Lung microvascular endothelial cell (primary cell): ENCODE measurements at places on chromosomes 11 and 22.

DNA sequence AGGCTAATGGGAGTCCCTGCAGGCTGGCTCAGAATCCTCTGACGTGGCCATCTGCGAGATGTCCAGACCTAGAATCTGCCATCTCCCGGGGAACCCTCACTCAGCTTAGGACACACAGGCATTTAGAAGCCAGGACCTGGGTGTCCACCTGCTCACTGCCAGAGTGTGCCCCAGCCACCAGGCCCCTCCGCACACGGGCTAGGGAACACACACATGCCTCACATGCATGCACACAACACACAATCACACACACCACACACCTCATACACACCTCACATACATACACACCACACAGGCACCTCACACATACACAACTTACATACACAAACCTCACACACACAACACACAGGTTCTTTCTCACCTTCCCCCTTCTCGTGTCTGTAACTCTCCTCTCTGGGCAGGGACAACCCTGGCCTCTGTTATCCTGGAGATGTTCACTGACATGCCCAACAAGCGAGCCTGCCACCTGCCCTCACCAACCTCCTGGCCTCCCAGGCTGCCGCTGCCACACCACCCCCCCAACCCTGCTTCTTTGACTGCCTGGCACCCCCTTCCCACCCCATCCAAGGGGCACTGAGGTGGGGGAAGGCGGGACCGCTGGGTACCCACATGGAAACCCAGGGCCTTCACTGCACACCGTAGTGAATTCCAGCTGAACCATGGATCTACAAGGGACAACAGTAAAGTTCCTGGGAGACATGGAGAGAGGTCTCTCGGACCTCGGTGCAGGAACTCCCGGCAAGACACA lies 38.1 kb downstream of the GNB1L start:
- DNase-seq = no peak

DNA sequence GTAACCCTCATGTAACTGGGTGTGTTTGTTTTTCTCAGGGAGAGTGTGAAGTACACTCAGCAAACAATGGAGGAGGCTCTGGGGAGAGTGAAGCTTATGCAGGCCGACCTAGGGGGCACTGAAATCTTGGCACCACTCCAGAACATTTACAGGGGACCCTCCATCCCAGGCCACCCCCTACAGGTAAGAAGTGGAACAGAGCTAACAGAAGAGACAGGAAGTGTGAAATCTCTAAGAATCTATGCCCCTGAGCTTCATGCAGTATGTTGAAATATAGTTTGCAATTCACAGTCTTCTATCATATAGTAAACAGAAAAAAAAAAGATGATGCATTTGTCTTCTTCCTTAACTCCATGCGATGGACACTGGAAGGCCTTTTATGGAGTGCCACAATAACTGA lies 8.4 kb downstream of the VWA5A start:
- DNase-seq = no peak

- DNase-seq = no peak
Measured at GRCh38 chr22:33789690-33790253, 130.5 kb downstream of the LARGE1 start.

- no peak for DNase-seq
Measured at GRCh38 chr11:88508418-88508758, 170.9 kb upstream of the CTSC start.

GRCh38 chr11:91459840-91460239 lies 764.8 kb upstream of the FAT3 start:
- no peak for DNase-seq

DNA sequence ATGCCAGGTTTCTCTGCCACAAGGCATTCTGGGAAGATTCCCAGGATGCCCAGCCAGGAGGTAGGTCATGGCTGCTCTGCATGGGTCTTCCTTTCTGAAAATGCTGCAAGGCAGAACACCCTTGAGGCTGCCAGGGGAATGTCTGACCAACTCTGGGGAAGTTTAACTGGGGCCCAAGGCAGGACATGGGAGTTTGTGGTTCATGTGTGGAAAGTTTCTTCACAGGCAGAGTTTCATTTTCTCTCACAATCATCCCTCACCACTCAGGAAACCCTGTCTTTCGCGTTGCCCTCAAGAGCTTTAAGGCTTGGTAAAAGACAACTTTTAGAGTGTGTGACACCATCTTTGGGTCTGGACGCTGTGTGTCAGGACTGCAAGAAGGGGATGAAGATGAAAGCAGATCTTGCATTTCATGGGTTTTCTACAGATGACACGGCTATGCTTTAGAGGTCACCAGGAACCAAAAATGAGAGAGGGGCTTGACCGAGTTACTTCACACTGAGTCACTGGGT lies 133.5 kb downstream of the CD44 start:
- DNase-seq = no peak

GRCh38 chr22:50700387-50701075 lies 27.9 kb downstream of the SHANK3 start:
- peak; percentile 68 for DNase-seq

- no peak for DNase-seq
Measured at GRCh38 chr11:77505956-77506355, 32.1 kb upstream of the PAK1 start.

- no peak for DNase-seq
Measured at GRCh38 chr22:39871008-39871798, 22.4 kb downstream of the ENTHD1 start.

GRCh38 chr11:43736502-43737200 lies 56.1 kb downstream of the HSD17B12 start:
- no peak for DNase-seq
